ENCODE measurements at places on chromosomes 3 and 15.
A peak's percentile ranks its signal among the peaks of the same experiment; 100 is the strongest.

- peak; percentile 49 for DNase-seq
These were observed 20.6 kb upstream of the USP3 start for GRCh38 chr15:63483521-63484371.

- peak; percentile 77 for DNase-seq
These were observed 39.3 kb upstream of the TRA2B start for GRCh38 chr3:185976977-185977678.

- DNase-seq, result no peak
These were observed 90.3 kb downstream of the ASB7 start for GRCh38 chr15:100692671-100693070.

DNA sequence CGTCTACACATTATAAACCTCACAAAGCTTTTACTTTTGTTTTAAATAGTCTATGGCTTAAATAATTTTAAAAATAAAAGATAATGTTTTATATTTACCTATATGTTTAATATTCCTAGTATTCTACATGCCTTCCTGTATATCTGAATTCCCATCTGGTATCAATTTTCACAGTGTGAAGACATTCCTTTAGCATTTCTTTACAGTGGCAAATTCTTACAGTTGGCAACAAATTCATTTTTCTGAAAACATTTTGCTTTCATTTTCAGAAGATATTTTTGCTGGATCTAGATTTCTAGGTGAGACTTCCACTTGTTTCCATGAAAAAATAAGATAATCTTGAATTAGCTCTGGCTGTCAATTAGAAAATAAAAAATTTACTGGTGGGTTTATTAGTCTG lies 471.4 kb upstream of the NAALADL2 start:
- no peak for DNase-seq

DNA sequence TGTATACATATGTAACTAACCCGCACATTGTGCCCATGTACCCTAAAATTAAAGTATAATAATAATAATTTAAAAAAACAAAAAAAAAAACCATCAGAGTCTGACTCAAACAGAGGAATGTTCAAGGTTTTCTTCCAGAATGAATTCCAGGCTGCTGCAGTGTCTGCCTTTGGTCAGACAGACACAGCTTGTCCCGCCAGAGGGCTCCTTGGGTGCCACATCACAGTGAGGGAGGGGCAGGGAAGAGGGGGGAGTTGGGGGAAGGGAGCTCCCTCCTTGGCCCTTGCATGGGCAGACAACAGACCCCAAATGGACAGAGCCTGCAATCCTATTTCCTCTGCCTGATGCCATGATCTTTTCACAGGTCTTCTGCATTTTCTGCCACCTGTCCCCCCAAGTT lies 36.5 kb downstream of the ITGB5 start:
- DNase-seq, result no peak

DNA sequence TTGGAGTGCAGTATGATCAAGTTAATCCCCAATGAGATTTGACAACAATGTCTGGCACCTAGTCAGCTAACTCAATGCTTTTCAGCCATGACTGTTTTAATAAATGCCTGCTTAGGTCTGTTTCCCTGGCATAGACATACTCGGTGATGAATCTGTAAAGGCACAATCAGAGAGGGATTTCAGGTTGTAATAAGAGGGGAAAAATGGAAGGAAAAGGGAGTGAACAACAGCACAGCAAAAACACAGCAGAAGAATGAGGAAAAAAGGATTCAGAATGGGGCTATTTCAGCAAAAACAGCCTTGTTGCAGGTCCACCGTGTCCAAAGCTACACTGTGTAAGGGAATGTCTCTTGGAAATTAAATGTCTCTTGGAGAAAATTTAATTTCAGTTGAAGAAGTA lies 19.3 kb upstream of the CHD2 start:
- no peak for DNase-seq

GRCh38 chr3:49727154-49727923 lies 3.6 kb upstream of the GMPPB start:
- DNase-seq, result no peak

DNA sequence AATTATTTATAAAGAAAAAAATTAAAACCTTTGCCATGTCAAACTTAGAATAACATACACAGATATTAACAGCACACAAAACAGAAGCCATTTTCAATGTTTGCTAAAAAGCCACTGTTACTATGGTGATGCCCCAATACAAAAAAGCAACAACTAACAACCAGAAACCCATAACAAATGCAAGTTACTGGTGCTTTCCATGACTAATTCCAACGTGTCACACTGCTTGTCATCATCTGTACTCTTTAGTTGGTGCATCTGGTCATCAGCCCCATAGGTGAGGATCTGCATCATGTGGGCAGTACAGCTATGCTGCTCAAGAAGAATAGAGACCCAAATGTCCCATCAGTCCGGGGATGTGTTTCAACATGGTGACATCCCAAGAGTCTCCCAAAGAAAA lies 52.8 kb downstream of the ATP8B4 start:
- DNase-seq, result peak; percentile 38

GRCh38 chr3:64332459-64333350 lies 107.4 kb upstream of the PRICKLE2 start:
- DNase-seq, result no peak

- DNase-seq, result no peak
These were observed 50.2 kb upstream of the LRRC58 start for GRCh38 chr3:120399372-120399771.

- DNase-seq, result no peak
These were observed 22.4 kb downstream of the CD86 start for GRCh38 chr3:122077293-122078234.

GRCh38 chr15:53305554-53305953 lies 453.9 kb downstream of the WDR72 start:
- DNase-seq, result no peak

- DNase-seq, result no peak
These were observed 265.9 kb downstream of the SHQ1 start for GRCh38 chr3:72582211-72582878.

DNA sequence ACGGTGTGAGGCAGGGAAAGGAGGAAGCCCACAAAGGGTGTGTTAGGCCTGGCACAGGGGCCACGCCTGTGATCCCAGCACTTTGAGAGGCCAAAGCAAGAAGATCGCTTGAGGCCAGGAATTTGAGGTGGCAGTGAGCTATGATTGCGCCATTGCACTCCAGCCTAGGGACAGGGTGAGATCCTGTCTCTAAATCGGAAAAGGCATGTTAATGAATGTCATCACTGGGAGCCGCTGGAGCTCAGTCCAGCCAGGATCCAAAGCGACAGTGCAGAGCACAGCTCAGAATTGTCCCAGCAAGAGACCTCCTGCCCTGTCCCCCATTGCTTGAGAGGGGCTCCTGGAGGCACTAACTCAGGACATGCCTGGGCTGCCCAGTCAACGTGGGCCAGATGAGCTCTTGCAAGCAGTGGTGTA lies 15.0 kb upstream of the FBLN2 start:
- no peak for DNase-seq

DNA sequence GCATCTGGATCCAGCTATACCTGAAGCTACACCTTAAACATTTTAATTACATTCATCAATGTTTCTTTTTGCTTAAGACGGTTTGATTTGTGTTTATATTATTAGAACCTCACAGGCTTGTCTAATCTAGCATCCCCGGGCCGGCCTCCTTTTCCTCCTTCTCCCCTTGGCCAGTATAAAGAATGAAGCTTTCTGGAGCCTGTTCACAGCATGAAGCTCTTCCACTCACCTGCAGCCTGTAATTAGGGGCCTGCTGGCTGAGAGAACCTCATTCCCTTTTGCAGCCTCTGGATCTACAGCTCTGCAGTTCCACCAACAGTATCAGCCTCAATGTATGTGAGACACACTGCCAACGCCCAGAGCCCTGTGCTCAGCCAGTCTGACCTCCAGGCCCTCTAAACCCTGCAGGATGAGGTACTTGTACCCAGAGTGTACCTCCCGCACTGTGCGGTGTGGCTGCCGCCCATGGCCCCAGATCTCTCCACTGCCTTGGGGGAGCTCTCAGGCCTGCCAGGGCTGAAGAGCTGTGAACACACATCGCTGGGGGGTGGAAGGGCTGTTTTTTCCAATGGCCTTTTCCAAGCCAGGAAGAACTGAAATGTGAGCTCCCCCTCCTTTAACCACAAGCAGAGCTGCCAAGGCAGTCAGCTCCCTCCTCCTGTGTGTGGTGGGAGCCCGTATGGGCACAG lies 114.7 kb upstream of the ALDH1A3 start:
- no peak for DNase-seq

GRCh38 chr3:151926956-151927355 lies 53.5 kb downstream of the SUCNR1 start:
- no peak for DNase-seq

- DNase-seq, result no peak
These were observed 236.6 kb downstream of the SATB1 start for GRCh38 chr3:18188491-18188890.

GRCh38 chr15:77024273-77025082 lies 29.6 kb downstream of the PSTPIP1 start:
- peak; percentile 65 for DNase-seq

DNA sequence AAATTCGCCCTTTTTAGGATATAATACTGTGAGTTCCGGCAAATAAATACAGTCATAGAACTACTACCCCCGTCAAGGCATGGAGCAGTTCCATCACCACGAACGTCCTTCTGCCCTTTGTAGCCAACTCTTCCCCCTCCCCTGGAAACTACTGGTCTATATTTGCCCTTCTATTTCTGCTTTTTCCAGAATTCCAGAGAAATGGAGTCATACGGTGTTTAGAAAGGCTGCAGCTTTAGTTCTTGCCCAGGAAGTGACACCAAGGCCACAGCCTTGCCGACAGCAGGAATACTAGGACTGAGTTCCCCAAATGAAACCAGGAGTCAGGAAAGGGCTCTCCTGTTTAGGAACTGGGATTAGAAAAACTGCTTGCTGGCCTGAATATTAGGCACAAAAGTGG lies 291.2 kb downstream of the FAM43A start:
- DNase-seq, result no peak

DNA sequence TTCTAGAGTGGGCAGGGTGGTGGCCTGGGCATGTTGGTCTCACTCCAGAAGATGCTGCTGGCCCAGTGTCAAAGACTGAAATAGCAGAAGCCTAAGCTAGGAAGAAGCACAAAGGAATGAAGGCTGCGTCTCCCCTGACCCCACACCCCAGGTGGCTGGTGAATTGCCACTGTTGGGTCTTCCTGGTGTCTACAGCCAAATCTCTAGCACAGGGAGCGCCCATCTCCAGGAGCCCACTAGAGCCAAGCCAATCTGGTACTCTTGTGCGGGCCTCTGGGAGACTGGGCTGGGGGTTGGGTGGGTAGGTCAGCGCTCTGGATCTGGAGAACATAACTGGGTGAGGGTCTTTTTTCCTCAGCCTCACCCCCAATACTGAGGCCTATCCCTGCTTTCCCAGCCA lies 894 bp downstream of the TUSC2 start:
- no peak for DNase-seq

- DNase-seq, result no peak
These were observed 3.1 kb downstream of the MYO1E start for GRCh38 chr15:59369597-59369996.

- no peak for DNase-seq
These were observed 12.9 kb upstream of the TPM1 start for GRCh38 chr15:63029676-63030075.

DNA sequence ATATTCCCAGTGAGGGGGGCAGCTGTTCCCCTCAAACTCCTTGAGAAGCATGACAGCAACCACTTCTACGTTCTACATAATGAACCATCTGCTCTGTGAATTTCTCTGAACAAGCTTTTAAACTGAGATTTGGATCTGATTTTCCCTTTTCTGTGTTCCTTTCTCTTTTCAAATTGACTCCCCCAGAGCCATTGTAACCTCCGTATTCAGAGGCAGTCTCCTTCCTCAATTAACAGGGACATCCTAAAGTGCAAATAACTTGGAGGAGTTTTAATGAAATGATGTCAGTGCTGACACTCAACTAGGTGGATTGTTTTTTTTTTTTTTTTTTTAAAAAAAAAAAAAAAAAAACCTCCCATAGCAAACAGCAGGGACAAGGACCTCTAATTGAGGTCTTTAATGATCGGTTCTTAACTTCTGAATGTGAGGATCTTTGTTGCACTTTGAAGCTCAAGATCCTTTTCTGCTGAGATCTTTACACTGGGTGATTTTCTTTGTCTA lies 48.8 kb downstream of the ADAMTS9 start:
- DNase-seq, result no peak

- DNase-seq, result no peak
These were observed 665.5 kb downstream of the GBE1 start for GRCh38 chr3:81095956-81096355.

GRCh38 chr15:88127432-88127790 lies 129.1 kb downstream of the NTRK3 start:
- no peak for DNase-seq

- DNase-seq, result peak; percentile 36
These were observed 551 bp downstream of the PML start for GRCh38 chr15:73994912-73995622.

GRCh38 chr15:70056091-70056680 lies 41.5 kb downstream of the TLE3 start:
- no peak for DNase-seq

GRCh38 chr3:36991147-36991546 lies 1.8 kb downstream of the EPM2AIP1 start:
- peak; percentile 22 for DNase-seq

GRCh38 chr15:39453620-39454019 lies 127.3 kb upstream of the THBS1 start:
- peak; percentile 8 for DNase-seq

DNA sequence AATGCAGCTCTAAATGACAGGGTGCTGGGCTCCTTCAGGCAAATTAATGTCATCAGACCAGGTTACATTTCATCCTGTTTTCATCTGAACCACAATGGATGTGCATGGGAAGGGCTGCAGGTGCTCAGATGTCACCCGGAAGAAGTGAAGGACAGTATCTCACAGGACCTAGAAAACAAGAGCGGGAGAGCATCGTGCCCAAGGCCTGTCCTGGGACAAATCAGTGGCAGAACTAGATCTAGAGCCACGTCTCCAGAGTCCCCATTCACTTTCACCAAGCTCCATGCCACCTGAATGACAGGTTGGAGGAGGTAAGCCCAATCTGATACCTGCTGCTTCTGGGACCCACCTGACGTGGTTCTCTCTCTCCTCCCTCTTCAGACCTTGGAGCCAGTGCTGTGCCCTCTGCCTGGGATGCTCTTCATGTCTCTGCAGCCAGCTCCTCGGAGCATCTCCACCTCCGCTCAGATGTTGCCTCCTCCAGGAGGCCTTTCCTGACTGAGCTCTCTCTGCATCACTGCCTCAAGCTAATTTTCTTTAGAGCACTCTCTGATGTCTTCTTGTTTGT lies 77.3 kb downstream of the CPN2 start:
- DNase-seq, result no peak

DNA sequence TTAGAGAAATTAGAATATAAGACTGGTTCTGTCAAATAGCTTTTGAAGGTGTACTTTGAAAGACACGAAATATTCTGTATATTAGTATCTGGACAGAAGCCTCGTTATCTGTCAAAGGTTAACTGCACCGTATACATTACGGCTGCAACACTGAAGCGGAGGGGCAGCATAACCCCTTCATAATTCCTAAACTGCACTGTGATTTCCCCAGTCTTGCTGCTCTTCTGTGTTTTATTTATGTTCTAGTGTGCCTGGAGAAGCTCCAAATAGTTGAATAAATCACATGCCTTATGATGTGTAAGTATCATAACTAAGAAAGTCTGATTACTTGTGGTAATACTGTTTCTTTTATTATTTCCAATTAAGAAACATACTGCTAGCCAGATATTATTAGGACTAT lies 285.7 kb upstream of the ROBO2 start:
- no peak for DNase-seq

GRCh38 chr3:359672-360071 lies 163.1 kb downstream of the CHL1 start:
- no peak for DNase-seq

Measured in CD4-positive, alpha-beta T cell treated with Interleukin-17A for 1 hour (primary cell).